ENCODE measurements at places on chromosomes 5 and 9. TPM values are rescaled to one million over a fixed set of nuclear protein-coding genes. Genes with fewer than 3 reads are reported as not detected.

The GFI1B gene
- not detected for total RNA-seq

The C9orf50 gene
- not detected for total RNA-seq

The GZMA gene
- 96.9 TPM for total RNA-seq

The SPAG8 gene
- total RNA-seq: 1.5 TPM

The GRIA1 gene
- total RNA-seq: not detected

- H3K36me3 ChIP-seq: no peaks in the 10 kb centered on the region
- H3K4me1 ChIP-seq: peaks cover 6% of the 10 kb centered on the region
- no peak overlapping the region for H3K27ac ChIP-seq
- no peaks in the 10 kb centered on the region for H3K27me3 ChIP-seq
Observed at GRCh38 chr9:4086119-4087090, 213.5 kb downstream of the GLIS3 start.
